Progenitor cell of endocrine pancreas (in vitro differentiated cells): ENCODE measurements at places on chromosomes 5 and 9.

- no peak for DNase-seq
Measured at GRCh38 chr5:56278335-56278753, 45.2 kb upstream of the ANKRD55 start.

DNA sequence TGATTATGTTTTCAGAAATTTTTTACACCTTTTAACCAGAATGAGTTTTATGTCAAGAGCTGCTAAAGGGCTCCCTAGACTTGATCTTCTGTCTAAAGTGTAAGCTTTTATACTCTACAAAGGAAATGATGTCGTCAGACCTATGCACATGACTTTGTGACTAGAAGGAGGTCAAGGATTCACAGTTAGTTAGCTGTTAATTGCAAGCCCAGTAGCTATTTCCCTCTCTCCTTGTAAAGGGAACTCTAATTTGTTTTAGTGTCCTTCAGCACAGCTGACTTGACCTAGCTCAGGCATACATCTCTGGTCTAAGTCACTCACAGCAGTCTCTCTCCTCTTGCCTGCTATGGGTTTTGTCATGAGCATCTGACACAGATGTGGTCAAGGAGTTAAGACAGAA lies 173.5 kb upstream of the NREP start:
- no peak for DNase-seq

DNA sequence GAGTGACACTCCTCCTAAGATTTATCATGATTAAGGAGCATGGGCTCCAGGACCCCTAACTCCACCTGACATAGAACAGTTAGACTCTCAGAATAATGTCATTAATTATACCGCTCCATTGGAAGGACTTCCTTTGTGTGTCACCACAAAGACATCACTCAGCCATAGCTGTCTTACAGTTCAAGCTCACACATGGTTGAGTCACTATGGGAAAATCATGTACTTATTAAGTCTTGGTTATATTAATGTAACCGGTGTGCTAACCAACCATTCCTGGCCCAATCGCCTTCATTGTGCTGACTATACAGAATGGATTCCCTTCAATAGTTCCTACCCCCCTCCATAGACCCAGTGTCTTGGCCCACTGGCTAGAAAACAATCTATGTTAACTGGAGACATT lies 10.9 kb upstream of the MCCC2 start:
- DNase-seq = no peak

GRCh38 chr9:85067792-85068191 lies 398.3 kb downstream of the NTRK2 start:
- DNase-seq = no peak

DNA sequence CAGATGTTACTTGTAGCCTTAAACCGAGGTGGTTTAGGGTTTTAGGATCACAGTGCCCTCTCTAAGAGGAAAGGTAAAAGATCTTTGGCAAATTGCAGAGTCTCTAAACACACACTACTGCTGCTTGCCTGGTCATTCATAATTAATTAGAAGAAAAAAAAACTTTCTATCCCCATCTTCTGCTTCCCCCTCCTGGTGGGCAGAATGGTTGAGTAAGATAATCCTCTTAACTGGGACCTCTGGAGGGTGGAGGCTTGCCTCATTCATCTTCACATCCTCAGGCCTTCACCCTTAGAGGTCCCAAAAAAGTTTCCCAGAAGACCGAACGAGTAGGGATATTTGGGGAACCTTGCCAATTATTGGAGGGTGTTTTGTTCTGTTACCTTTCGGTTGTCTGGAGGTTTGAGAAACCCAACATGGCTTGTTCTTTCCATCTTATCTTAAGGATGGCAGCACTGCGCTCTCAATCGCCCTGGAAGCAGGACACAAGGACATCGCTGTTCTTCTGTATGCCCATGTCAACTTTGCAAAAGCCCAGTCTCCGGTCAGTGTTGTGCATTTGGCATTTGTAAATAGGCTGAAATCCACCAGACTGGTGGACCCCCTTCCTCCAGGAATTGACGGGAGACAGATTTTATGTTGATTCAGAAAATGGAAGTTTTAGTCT lies 97.3 kb upstream of the DMRT1 start:
- DNase-seq = no peak

- no peak for DNase-seq
Measured at GRCh38 chr9:80605129-80605528, 1033.4 kb downstream of the TLE4 start.

DNA sequence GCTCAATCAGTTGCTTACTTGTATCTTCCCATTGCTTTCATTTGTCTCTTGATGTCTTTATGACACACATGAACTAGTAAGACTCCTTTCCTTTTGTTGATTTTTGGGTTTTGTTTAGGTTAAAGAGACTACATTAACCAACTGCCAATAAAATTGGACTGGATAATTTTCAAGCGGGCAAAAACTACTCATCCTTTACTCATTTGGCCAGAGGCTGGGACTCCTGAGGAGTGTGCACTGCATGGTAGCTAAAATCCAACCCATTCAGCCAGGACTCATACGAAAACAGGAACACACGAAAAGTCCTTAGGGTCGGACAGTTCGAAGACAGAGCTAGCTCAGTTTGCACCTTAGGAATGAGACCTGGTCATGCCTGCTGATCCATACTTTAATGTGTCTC lies 6.0 kb downstream of the SLC46A2 start:
- DNase-seq = no peak

DNA sequence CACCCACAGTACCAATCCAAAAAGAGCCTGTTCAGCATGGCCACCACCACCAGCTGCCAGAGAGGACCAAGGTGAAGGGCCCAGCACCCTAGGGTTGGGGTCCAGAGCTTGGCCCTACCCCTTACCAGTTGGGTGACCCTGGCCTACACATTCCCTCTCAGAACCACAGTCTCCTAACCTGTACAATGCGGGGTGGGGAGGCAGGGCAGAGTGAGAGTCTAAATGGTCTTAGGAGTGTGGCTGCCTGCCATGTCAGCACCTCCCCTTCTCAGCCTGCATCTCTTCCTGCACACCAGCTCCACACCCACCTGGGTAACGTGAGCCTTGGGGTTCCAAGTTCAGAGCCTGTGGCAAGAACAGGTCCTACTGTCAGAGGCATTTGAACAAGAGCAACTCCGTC lies 92.2 kb downstream of the C5orf15 start:
- no peak for DNase-seq

DNA sequence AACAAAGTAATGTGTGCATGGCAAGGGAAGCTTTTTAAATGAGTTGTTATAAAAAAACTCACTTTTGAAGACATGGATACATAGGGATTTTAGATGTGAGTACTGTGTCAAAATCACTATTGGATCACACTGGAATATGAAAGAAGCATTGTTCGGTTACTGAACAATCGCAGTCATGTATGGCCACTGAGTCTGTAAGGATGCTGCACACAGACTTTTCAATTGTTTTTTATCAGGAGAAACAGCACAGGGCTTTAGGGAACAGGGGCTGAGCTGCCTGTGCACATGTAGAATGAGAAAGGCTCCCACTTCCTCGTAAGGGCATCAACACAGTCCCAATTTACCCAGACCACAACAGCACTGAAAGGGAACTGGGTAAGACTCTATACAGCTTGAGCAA lies 1333.9 kb upstream of the DMAC1 start:
- no peak for DNase-seq

- DNase-seq = no peak
Measured at GRCh38 chr5:127031147-127031862, 947 bp upstream of the MARCHF3 start.

DNA sequence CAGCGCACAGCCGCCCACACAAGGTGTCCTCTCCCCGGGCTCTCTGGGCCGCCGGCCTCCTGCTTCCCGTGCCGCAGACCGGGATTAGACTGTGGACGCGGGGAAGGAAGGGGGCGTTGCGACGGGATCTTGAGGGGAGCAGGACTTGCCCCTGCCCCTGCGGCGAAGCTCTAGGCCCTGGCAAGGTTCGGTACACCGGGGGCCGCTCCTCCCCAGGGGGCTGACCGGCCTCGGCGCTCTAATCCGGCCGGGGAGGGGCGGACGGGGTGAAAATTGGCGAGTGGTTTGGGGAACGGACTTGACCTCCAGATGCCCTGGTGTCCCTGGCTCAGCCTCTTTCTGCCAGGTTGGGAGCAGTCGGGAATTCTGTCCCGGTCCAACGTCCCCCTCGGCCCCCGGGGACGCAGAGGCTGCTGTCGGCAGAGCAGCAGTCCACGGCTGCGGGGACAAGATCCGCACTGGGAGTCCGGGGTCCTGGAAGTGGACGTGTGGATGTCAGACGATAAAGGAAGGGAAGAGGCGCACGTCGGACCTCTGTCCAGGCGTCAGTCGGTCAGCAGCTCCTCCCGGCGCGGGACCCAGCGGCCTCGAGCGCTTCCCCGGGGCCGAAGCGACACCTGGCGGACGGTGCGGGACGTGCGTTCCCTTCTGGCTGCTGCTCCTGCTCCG lies 1.9 kb upstream of the CNTFR start:
- peak; percentile 85 for DNase-seq

DNA sequence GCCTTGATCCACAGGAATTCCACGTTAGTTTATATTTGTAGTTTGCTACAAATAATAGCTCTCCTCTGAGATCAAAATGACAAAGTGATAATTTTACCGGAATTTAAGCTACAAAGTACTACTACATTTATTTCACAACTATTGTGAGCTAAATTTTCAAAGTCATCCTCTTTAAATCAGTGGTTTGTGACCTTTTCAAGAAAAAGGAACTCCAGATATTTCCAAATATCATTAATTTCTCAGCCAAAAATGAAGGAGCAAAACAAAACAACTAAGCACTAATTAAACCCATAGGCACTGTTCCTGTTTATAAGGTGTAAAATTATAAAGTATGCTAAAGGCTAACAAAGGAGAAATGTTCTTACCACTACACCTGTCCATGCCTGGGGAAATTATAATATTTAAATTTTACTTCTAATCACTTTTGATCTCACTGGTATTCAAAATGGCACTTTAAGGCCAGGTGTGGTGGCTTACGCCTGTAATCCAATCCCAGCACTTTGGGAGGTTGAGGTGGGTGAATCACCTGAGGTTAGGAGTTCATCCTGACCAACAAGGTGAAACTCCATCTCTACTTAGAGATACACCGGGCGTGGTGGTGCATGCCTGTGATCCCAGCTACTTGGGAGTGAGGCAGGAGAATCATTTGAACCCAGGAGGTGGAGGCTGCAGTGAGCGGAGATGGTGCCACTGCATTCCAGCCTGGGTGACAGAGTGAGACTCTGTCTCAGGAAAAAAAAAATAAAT lies 77.5 kb downstream of the CEMIP2 start:
- no peak for DNase-seq

GRCh38 chr9:110897943-110898342 lies 140.3 kb downstream of the LPAR1 start:
- no peak for DNase-seq

- no peak for DNase-seq
Measured at GRCh38 chr5:110159202-110159601, 469.5 kb downstream of the MAN2A1 start.

GRCh38 chr5:164303646-164304215 lies 798.3 kb downstream of the MAT2B start:
- no peak for DNase-seq

DNA sequence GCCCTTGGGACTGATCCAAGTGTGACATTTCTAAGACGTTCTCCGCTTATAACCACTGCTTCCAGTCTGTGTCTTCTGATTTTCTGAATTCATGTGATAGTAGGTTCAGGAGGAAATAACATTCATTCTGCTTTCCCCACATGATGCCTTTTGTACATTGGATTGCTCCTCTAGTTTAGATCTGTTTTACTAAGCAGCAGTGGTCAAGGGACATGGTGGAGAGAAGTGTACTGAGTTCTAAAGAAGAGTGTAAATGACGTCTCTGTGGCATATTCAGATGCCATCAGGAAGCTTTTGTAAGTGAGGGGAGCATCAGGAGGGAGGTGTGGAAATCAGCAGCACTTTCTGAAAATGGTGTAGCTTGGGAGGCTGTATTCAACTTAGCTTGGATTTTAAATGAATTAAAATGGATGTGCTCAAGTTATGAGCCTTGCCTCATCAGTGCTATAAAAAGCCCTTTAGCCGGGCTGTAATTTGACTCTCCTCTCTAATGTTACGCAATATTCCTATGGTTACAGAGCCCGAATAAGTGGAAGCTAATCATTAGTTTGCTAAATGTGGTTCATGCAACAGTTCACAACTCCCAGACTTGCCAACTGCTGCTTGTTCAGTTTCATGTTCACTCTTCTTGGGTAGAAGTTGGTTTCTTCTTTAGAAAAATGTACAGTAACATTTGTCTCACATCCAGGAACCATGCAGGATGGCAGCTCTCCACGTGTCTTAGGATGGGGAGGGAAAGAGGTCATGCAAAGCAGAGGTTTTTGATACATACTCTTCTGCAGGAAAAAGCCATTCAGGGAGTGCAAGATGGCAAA lies 281.3 kb downstream of the ARHGAP26 start:
- no peak for DNase-seq

- DNase-seq = no peak
Measured at GRCh38 chr9:27437652-27438373, 86.3 kb upstream of the IFNK start.

GRCh38 chr9:89999534-90000370 lies 394.9 kb downstream of the GADD45G start:
- no peak for DNase-seq

GRCh38 chr9:34185778-34186551 lies 7.1 kb downstream of the UBAP1 start:
- no peak for DNase-seq

DNA sequence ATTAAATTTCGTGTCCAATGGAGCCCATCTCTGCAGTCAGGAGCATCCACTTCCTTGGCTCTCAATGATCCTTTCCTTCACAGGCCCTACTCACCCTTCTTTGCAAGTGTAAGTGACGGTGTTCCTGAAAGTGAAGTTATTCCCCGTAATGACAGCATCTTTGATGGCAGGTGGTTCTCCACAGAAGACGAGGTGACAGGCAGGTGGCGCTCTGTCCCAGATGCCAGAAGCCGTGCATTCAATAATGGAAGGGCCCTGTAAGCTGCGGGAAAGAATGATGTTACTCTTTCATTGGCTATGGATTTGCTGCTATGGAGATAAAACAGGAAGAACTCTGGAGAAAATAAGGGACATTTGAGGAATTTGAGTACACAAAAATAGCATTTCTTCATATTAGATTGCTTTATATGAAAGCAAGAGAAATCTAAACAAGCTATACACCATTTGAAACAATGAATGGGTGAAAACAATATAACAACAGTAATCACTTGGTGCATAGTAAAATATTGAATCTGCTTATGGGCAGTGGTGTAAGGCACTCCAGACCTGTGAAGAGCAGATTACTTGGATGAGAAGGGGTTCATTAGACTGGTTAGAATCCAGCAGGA lies 89.9 kb upstream of the TXNDC8 start:
- no peak for DNase-seq

DNA sequence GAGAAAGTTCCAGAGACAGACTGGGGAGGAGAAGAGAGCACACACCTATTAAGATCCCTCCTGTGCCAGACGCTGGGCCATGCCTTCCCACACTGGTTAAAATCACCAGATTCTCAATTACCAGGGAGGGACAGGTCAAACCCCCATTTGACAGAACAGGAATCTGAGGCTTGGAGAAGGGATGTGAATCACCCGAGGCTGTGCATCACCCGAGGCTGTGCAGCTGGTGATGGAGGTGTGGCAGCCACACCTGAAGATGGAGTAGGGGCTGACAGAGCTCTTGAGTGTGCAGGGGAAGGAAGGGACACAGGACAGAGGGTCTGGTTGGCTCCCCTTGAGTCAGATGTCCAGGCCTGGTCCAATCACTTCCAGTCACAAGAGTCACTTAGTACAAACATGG lies 70.6 kb downstream of the LMX1B start:
- no peak for DNase-seq

- no peak for DNase-seq
Measured at GRCh38 chr5:67917561-67917960, 298.0 kb upstream of the PIK3R1 start.
